T-helper 17 cell (primary cell): ENCODE measurements at places on chromosomes 1 and 21. TPM values are rescaled to one million over a fixed set of nuclear protein-coding genes. Genes with fewer than 3 reads are reported as not detected.

- H3K27ac ChIP-seq, result peak overlapping the region; percentile 95
- H3K36me3 ChIP-seq, result peaks cover 6% of the 10 kb centered on the region
- DNase-seq, result no peak
- H3K4me3 ChIP-seq, result no peak overlapping the region
- no peaks in the 10 kb centered on the region for H3K27me3 ChIP-seq
- H3K4me1 ChIP-seq, result peaks cover 52% of the 10 kb centered on the region
Measured at GRCh38 chr1:203693721-203694120, 67.1 kb downstream of the ATP2B4 start.

- no peak for DNase-seq
- H3K4me3 ChIP-seq, result no peak overlapping the region
- no peaks in the 10 kb centered on the region for H3K36me3 ChIP-seq
Measured at GRCh38 chr1:5501206-5501930, 490.9 kb downstream of the NPHP4 start.

DNA sequence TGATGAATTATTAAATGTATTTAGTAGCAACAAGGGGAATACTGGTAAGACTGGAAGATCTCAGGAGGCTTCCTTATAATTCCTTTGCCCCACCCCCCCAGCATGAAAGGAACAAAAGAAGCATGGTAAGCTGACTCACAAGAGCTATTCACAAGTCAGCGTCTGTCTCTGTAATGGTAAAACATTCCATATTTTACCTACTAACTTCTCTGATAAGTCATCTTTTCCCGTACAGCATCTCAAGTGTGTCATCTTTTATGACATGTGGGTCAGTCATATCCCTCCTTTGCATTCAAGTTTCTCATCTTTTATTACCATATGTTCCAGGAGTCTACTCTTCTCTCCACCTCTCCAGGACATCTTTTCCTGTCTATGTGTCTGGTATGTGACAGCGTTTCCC lies 241.3 kb downstream of the PLA2G4A start:
- H3K4me3 ChIP-seq, result no peak overlapping the region
- H3K36me3 ChIP-seq, result no peaks in the 10 kb centered on the region
- no peak overlapping the region for H3K27ac ChIP-seq
- no peaks in the 10 kb centered on the region for H3K27me3 ChIP-seq
- peaks cover 2% of the 10 kb centered on the region for H3K4me1 ChIP-seq

GRCh38 chr1:30512914-30513265 lies 210.5 kb downstream of the MATN1 start:
- no peaks in the 10 kb centered on the region for H3K36me3 ChIP-seq
- no peak overlapping the region for H3K4me3 ChIP-seq
- no peak overlapping the region for H3K27ac ChIP-seq
- DNase-seq, result no peak
- peaks cover 59% of the 10 kb centered on the region for H3K27me3 ChIP-seq

DNA sequence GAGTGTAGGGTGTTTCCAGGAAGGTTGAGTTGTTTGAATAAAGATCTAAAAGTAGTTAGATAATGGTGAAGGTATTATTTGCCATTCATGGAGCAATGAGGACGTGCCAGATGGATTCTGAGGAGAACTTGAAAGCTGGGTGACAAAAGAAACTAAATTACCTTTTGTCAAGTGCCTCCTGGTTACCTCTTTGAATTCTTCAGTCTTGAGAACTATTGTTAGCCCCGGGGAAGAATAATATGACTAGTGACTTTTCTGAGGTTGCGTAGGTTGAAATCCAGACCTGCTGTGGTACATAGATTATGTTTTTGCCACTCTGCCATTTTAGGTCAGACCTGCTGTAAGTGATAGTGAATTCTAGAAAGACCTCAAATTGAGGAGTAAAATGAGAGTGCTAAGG lies 11.5 kb downstream of the LAMC1 start:
- H3K4me1 ChIP-seq, result peaks cover 11% of the 10 kb centered on the region
- peaks cover 35% of the 10 kb centered on the region for H3K27me3 ChIP-seq
- no peak overlapping the region for H3K27ac ChIP-seq
- peaks cover 3% of the 10 kb centered on the region for H3K36me3 ChIP-seq
- DNase-seq, result no peak

- H3K27ac ChIP-seq, result no peak overlapping the region
- H3K4me1 ChIP-seq, result no peaks in the 10 kb centered on the region
- no peak overlapping the region for H3K4me3 ChIP-seq
- H3K27me3 ChIP-seq, result peaks cover 25% of the 10 kb centered on the region
- H3K36me3 ChIP-seq, result no peaks in the 10 kb centered on the region
- no peak for DNase-seq
Measured at GRCh38 chr1:1972976-1973715, 30.4 kb downstream of the CFAP74 start.

DNA sequence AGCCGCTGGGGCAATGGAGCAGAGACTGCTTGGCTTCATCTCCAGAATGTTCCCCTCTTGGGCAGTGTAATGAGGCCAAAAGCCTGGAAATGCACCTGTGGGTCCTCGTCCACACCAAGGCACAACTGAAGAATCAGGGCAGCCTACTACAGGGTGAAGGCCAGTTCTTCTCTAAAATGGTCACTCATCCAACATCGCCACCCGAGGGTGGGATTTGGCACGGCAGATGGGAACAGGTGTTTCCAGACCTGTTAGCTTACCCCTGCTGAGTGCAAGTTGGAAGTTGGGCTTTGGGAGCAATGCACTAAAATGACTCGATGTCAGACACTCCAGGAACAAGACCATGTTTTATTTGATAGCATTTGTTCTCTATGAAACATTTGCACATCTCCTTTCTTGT lies 543.7 kb downstream of the NPHP4 start:
- H3K4me3 ChIP-seq, result no peak overlapping the region
- H3K27me3 ChIP-seq, result peaks cover 25% of the 10 kb centered on the region
- no peak for DNase-seq
- peaks cover 2% of the 10 kb centered on the region for H3K36me3 ChIP-seq

GRCh38 chr1:31069392-31069791 lies 3.9 kb upstream of the PUM1 start:
- H3K4me1 ChIP-seq, result peaks cover 16% of the 10 kb centered on the region
- H3K4me3 ChIP-seq, result no peak overlapping the region
- H3K36me3 ChIP-seq, result peaks cover 2% of the 10 kb centered on the region
- H3K27me3 ChIP-seq, result no peaks in the 10 kb centered on the region
- no peak for DNase-seq

- no peaks in the 10 kb centered on the region for H3K36me3 ChIP-seq
- H3K4me3 ChIP-seq, result no peak overlapping the region
- no peak overlapping the region for H3K27ac ChIP-seq
- H3K4me1 ChIP-seq, result peaks cover 2% of the 10 kb centered on the region
Measured at GRCh38 chr1:119535381-119535780, 28.4 kb downstream of the HSD3B1 start.

DNA sequence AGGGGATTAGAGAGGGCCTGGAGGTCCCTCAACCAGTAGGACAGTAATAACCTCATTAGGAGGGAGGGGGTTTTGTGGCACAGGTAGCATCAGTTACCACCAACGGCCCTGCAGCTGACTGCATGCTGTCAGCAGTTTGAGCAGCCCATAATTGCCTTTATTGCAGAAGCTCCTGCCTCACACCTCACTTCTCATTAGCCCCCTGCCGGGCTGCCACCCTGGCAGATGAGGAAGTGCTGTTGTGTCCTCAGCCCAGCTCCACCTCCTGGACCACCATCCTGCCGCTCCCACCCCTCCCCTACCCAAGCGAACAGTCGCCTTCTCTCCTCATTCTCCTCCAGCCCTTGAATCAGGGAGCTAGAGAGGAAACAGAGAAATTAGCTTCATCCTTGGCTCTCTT lies 237.4 kb downstream of the LMX1A start:
- no peak overlapping the region for H3K4me3 ChIP-seq
- peaks cover 57% of the 10 kb centered on the region for H3K27me3 ChIP-seq
- no peak for DNase-seq
- H3K36me3 ChIP-seq, result peaks cover 2% of the 10 kb centered on the region
- H3K27ac ChIP-seq, result no peak overlapping the region

GRCh38 chr1:166064313-166064926 lies 102.4 kb downstream of the FAM78B start:
- H3K36me3 ChIP-seq, result no peaks in the 10 kb centered on the region
- no peak for DNase-seq
- H3K4me3 ChIP-seq, result no peak overlapping the region
- no peak overlapping the region for H3K27ac ChIP-seq
- H3K27me3 ChIP-seq, result no peaks in the 10 kb centered on the region

DNA sequence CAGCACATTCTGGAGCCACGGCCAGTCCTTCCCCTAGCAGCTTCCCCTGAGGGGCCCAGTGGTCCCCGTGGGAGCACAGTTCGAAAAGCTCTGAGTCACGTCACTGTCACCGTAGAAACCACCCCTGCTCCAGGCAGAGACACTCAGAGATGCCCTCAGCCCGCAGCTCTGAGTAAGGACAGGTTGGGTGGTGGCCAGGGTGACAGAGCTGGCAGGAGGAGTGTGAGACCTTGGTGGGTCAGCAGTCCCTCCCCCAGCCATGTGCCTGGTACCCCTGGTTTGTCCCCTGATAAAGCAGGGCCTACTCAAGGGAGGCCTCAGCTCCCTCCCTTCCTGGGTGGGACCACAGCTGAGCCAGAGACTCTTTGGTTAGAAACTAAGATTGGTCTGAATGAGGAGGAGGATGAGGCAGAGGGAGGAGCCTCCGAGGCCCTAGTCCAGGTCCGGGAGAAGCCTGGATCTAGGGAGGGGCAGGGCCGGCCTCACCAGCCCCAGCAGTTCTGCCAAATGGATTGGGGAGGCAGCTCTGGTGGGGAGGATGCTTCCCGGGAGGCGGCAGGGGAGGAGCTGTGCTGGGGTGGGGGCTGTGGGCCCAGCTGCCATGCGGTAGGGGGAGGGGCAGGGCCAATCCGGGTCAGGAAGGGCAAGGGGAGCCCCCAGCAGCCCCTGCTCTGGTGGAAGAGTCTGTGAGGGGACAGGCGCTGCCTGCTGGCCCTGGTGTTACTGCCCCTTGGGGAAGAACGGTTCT lies 55.2 kb downstream of the SLC9A1 start:
- H3K4me3 ChIP-seq, result no peak overlapping the region
- H3K27me3 ChIP-seq, result no peaks in the 10 kb centered on the region
- H3K4me1 ChIP-seq, result peaks cover 6% of the 10 kb centered on the region
- peak overlapping the region; percentile 80 for H3K27ac ChIP-seq

GRCh38 chr1:20443703-20444586 lies 42.1 kb downstream of the CAMK2N1 start:
- DNase-seq, result no peak
- no peaks in the 10 kb centered on the region for H3K36me3 ChIP-seq
- H3K27me3 ChIP-seq, result peaks cover 37% of the 10 kb centered on the region
- no peak overlapping the region for H3K27ac ChIP-seq
- H3K4me1 ChIP-seq, result peaks cover 6% of the 10 kb centered on the region

The FYB2 gene
- not detected for total RNA-seq
